Stimulated activated naive CD4-positive, alpha-beta T cell treated with Interleukin-2 at 50 U/mL for 16 hours (primary cell): ENCODE measurements at places on chromosomes 16 and 17.

DNA sequence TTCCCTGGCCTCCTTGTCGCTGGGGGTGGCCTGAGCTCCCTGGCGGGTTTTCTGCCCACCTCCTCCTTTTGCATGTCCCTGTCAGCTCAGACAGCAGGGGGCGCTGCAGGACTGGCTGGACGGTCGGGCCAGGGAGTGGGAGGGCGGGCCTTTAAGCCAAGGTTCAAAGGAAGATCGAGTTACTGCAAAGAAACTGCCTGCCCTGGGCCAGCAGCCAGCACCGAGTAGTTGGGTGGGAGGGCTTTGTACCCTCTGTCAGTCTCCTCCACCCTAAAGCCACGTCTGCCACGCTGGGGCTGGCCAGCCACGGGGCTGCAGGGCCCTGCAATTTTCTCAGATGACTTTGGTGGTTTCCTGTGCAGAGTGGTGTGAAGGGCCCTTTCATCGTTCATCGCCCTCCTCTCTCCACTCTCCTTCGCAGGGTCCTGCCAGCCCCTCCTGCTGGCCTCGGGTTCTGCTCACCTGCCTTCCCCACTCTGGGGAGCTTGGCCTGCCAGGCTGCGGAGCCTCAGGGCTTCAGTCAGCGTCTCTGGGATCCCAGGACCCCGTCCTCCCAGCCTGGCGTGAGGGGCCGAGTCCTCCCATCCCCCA, 12.3 kb downstream of the GPR142 start:
- peak; percentile 86 for DNase-seq

DNA sequence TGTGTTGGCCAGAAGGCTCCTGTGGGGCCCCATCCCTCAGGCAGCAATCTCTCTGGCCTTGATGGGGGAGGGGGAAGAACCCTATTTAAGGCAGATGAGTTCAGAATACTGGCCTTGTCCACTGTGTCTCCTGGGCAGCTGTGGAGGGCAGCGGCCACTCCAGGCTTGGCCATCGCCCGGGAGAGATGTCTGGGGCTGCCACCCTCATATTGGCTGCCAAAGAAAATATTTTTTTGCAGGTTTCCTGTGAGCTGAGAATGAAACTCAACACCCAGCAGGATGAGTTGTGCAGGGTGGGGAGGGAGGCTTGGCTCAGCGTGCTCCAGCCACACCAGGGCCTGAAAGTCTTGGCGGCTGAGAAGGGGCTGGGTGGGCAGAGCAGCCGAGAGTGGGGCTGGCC, 14.4 kb upstream of the TIMP2 start:
- no peak for DNase-seq

- DNase-seq = no peak
These were observed 426.0 kb upstream of the PMFBP1 start for GRCh38 chr16:72597938-72598337.

DNA sequence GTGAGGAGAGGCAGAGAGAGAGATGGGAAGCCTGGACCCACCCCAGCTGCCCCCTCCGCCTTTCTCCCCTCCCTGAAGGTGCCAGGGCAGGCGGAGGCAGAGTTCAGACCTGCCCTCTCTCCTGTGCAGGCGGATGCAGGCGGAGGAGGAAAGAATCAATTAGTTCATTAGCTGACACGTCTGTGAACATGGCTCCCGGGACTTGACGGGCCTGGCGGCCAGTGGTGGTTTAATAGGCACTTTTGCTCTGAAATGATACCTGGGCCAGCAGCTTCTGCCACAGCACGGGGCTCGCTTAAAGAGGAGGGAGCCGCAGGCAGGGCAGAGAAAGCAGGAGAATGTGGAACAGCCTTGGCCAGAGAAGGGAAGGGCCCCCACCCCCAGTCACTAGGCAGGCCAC, 98.1 kb downstream of the SDK2 start:
- DNase-seq = no peak

- DNase-seq = no peak
These were observed 51.4 kb downstream of the IRF8 start for GRCh38 chr16:85950136-85950918.

GRCh38 chr17:77548967-77549366, 408.2 kb downstream of the SEC14L1 start:
- DNase-seq = no peak

DNA sequence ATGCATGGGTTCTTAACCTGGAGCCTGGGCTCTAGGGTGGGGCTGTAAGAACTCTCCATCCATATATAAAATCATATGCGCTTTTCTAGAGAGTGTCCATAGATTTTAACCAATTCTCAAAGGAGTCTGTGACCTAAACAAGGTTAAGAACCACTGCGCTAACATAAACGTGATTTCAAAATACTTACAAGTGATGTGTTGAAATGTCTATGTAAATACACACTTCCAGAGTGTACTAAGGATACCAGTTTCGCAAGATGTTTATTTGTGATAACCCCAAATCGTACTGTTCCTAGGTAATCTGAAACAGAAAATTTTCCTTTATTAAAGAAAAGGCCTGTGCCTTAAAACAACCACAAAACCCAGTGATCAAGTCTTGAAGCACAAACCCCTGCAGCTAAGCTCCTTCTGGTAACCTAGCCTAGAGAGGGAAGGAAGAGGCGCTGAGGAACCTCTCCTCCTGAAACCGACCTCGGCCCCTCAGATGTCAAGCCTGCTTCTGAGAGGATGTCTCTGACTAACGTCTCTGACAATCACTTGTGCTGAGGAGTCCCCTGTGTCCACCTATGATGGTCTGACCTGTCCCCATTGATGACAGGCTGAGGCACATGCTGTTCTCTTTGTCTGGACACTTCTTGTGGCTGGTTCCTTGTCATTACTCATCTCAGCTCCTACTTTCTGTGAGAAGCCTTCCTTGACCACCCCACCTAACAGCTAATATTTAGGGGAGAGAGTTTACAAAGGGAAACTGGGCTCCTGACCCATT, 32.2 kb downstream of the SNN start:
- DNase-seq = no peak

DNA sequence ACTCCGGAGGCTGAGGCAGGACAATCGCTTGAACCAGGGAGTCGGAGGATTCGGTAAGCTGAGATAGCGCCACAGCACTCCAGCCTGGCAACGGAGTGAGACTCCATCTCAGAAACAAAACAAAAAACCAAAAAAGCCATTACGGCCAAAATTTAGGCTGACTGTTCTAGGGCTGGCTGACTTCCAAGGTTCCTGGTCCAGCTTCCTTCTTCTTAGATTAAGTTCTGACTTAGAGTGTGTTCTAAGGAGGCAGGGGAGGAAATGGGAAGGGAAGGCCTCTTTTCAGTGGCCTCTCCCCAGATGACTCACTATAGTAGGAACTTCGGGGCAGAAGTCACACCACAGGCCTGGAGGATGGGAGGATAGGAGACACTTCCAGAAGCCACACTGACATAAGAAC, 27.7 kb upstream of the CLEC18B start:
- DNase-seq = no peak

GRCh38 chr17:60679287-60679686, 1.6 kb downstream of the BCAS3 start:
- DNase-seq = no peak

- DNase-seq = no peak
These were observed 493.9 kb downstream of the WWOX start for GRCh38 chr16:78593352-78593751.

DNA sequence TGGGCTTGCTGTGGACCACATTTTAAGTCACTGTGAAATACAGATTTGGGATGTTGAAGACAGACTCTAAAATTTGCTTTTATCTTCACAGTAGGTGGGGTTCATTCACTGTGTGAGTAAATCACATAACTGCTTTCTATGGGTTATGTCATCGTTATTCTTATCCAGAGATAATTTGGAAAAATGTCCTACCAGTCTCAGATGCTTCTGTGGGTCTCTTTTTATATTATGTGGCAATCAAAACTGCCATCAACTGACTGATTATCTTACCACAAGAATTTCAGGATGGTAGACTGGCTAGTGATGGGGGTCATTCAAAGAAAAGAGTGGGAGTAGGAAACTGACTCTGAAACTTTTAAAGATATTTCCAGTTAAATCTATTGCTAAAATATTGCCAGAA, 3.1 kb downstream of the HSBP1 start:
- no peak for DNase-seq

- peak; percentile 41 for DNase-seq
These were observed 18.0 kb upstream of the ASGR2 start for GRCh38 chr17:7132511-7133094.

DNA sequence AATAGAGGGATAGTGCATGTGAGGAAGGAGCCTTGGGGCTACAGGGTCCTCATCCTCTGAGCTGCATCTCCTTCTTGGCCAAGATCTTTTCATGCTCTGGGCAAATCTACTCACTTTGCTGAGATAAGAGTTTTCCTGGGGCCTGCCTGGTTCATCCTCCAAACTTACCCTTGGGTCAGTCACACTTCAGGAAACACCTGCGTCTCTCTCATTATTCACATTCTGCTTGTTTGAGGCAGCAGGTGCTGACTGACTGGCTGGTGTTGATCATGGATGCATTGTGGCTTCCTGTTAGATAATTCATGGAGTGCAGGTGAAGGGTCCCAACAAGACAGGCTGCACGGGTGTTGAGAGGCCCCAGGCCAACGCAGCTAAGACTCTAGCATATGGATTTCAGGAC, 162.6 kb downstream of the SALL1 start:
- DNase-seq = no peak

DNA sequence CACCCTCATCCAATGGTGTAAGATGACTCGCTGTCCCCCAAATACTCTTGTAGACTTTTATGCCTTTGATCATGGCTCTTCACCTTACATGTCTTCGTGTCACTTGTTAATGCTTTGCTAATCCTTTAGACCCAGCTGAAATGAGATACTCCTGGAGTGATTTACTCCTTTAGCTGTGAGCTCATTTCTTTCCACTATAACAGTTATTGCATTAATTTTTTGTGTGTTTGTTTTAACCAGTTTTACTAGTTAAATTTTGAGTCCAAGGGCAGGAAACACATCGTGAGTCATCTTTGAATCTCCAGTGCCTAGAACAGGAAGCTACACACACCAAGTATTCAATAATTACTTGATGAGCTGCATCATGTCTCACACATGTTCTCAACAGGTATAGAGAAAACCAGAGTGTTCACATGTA, 6.5 kb upstream of the CTCF start:
- no peak for DNase-seq

- no peak for DNase-seq
These were observed 3.4 kb downstream of the ACE start for GRCh38 chr17:63480192-63480784.

DNA sequence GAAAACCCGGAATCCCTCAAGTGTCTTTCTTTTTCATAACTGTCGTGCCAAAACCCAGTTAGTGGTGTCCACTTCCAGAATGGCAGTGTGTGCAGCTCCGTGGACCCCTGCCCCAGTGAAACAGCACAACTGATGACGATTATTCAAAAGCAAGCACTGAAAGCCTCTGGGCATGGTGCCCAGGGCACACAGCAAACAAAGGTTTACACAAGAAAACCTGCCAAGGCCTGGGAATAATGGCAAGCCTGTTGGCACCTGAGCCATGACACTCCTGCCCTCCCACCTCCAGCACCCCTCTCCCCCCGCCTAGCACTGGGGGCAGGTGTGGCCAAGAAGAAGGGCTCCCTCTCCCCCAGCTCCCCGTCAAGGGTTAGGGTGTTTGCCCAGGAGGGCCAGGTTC, 2.8 kb downstream of the PKMYT1 start:
- DNase-seq = no peak

- no peak for DNase-seq
These were observed 43.1 kb downstream of the MAP2K6 start for GRCh38 chr17:69457603-69458002.

DNA sequence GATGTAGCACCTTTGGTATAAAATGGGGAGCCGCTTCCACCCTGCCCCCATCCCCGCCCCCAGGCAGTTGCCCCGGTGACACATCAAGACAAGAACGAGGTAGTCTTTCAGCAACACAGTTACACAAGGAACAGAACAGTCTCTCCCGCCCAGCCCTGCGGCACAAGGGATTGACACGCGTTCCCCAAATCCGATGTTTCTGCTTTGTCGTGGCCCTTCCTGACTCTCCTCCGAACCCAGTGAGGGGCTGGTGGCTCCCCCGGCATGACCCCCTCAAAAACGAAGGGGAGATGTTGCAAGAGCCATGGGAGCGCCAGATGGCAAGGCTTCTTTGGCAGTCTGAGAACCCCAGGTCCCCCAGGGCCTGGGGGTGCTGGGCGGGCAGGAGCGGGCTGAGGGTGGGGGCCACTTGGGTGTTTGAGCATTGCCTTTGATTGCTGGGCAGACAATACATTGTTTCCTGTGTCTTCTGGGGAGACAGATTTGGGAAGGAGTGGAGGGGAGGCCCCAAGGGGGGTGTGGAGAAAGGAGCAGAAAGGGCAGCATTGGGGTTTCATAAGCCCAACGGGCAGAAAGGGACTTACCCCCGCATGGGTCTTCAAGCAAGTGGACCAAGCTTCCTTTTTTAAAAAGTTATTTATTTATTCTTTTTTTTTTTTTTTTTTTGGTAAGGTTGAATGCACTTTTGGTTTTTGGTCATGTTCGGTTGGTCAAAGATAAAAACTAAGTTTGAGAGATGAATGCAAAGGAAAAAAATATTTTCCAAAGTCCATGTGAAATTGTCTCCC, 16.6 kb downstream of the COL1A1 start:
- DNase-seq = no peak

- DNase-seq = no peak
These were observed 36.3 kb upstream of the TEKT1 start for GRCh38 chr17:6867849-6868248.

GRCh38 chr16:73735954-73736353, 560.7 kb upstream of the PSMD7 start:
- no peak for DNase-seq

DNA sequence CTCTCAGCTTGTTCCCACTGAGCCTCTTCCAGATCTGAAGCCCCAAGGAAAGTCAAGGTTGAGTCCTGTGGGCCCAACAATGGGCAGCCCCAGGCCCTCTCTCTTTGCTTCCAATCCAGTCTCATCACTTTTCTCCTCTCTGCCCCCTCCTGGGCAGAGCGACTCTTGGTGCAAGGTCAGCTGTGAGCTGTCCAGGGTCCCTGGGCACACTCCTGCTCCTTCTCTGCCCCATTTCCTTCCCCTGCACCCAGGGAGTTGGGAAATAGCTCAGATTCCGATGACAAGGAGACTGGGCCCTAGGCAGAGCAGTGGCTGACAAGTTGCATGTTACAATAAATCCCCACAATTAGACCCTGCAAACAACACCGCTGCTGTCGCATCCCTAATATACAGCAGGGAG, 16.1 kb upstream of the CRHR1 start:
- DNase-seq = no peak
